ENCODE measurements at places on chromosomes 2 and 18. TPM values are rescaled to one million over a fixed set of nuclear protein-coding genes. Genes with fewer than 3 reads are reported as not detected.

ALPG gene
- total RNA-seq, result not detected

AFF3 gene
- total RNA-seq, result 0.66 TPM

GCG gene
- total RNA-seq, result not detected

NAT8 gene
- not detected for total RNA-seq

TUBA3E gene
- total RNA-seq, result not detected

C2orf15 gene
- total RNA-seq, result not detected

IRS1 gene
- 33.5 TPM for total RNA-seq

VAPA gene
- total RNA-seq, result 427 TPM

ASB18 gene
- not detected for total RNA-seq

IL1RL2 gene
- total RNA-seq, result 2.3 TPM

CASP10 gene
- total RNA-seq, result 11.6 TPM

ANKRD23 gene
- 1.2 TPM for total RNA-seq

POU3F3 gene
- total RNA-seq, result not detected

LOXHD1 gene
- total RNA-seq, result not detected

MTCL1 gene
- total RNA-seq, result 80.1 TPM

SPEG gene
- 21.7 TPM for total RNA-seq

CRYBA2 gene
- not detected for total RNA-seq

SLC9A4 gene
- total RNA-seq, result not detected

LRATD1 gene
- total RNA-seq, result under 0.01 TPM

TPO gene
- total RNA-seq, result not detected

FAM110C gene
- total RNA-seq, result not detected

FIGN gene
- total RNA-seq, result 1.2 TPM

BOK gene
- total RNA-seq, result 17.2 TPM

GPR55 gene
- not detected for total RNA-seq

NOL4 gene
- total RNA-seq, result not detected

NT5C1B gene
- total RNA-seq, result not detected

INHA gene
- 0.33 TPM for total RNA-seq

SERPINB3 gene
- not detected for total RNA-seq

STAMBP gene
- 24.1 TPM for total RNA-seq

OSR1 gene
- 19.5 TPM for total RNA-seq

POTEJ gene
- total RNA-seq, result not detected

KCNS3 gene
- 1.0 TPM for total RNA-seq

IL36B gene
- total RNA-seq, result not detected

TRAK2 gene
- 53.4 TPM for total RNA-seq

DNAH7 gene
- 0.66 TPM for total RNA-seq

VWC2L gene
- not detected for total RNA-seq

ZC3H8 gene
- total RNA-seq, result 5.8 TPM

Measured in smooth muscle cell of trachea (primary cell).